ENCODE measurements at places on chromosomes 5 and 9. TPM values are rescaled to one million over a fixed set of nuclear protein-coding genes. Genes with fewer than 3 reads are reported as not detected.

The ITGA1 gene
- 4.1 TPM for total RNA-seq

The STKLD1 gene
- 1.2 TPM for total RNA-seq

The HCN1 gene
- not detected for total RNA-seq

The ACOT12 gene
- 2.2 TPM for total RNA-seq

The INSL4 gene
- not detected for total RNA-seq

The ATG12 gene
- total RNA-seq = 103 TPM

The IFNA7 gene
- total RNA-seq = not detected

The GLRA1 gene
- total RNA-seq = not detected

The PRRT1B gene
- total RNA-seq = not detected

The PCDHB6 gene
- total RNA-seq = not detected

The PCDHGA5 gene
- total RNA-seq = 2.8 TPM

The ZNF454 gene
- 2.5 TPM for total RNA-seq

The SLC36A2 gene
- total RNA-seq = not detected

The ENTPD2 gene
- total RNA-seq = not detected

The SYK gene
- not detected for total RNA-seq

The SLC23A1 gene
- not detected for total RNA-seq

The SELENOP gene
- total RNA-seq = 703 TPM

The LRRC19 gene
- not detected for total RNA-seq

The ADAMTSL1 gene
- total RNA-seq = 93.5 TPM

The GRXCR2 gene
- not detected for total RNA-seq

The SLC46A2 gene
- total RNA-seq = not detected

The PCDHGA4 gene
- 8.9 TPM for total RNA-seq

The SAXO1 gene
- total RNA-seq = 0.17 TPM

All from smooth muscle cell of trachea (primary cell).